ENCODE measurements at places on chromosomes 5 and 9.

- no peak for DNase-seq
Measured at GRCh38 chr9:13412331-13412730, 132.8 kb upstream of the MPDZ start.

DNA sequence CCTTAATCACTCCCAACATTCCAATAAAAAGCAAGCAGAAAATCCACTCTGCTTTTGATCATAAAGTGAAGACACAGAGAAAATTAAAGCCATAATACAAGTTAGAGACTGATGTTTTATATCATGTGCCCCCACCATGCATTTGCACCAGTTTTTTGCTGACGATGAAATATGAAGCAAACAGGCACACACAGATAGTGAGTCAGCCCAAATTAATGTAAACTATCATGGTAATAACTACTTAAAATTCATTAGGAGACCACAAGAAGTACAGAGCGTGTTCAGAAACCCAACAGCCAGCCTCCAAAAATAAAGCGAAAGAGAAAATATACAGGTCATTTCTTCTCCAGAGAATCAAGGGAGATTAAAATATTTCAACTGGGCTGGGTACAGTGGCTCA lies 46.4 kb upstream of the KDM4C start:
- DNase-seq, result no peak

DNA sequence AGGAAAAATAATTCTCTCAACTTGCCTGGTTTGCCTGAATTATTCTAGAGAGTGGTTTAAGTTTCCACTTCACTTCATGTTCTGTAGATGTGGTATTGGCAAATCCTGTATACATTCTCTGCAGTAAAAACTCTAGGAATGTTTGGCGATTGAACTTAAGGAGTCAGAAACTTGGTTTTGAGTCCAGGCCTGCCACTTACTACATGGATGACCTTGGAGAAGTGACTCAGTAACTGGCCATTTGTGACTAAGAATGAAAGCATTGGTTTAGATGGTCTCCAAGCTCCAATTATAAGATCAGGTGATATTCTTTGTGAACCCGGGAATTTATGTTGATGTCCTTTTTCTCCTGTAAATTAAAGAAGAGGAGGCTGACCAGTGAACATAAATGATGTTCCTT lies 233.8 kb downstream of the GAS1 start:
- DNase-seq, result no peak

DNA sequence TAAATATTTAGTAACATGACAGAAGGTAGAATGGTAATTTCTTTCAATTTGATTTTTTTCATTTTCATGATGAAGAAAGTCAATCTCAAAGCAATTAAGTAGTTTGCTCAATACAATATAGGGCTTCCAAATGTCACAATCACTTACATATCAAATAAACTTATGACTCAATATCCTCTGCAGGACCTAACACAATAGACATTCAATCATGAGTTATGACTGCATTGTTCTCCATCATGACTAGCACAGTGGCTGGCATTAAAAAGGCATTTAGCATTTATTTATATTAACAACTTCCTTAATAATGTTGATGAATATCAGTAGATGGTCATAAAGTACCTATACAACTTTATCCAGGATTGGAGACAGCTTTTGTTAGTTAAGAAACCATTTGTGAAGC lies 1499.6 kb downstream of the EFNA5 start:
- no peak for DNase-seq

DNA sequence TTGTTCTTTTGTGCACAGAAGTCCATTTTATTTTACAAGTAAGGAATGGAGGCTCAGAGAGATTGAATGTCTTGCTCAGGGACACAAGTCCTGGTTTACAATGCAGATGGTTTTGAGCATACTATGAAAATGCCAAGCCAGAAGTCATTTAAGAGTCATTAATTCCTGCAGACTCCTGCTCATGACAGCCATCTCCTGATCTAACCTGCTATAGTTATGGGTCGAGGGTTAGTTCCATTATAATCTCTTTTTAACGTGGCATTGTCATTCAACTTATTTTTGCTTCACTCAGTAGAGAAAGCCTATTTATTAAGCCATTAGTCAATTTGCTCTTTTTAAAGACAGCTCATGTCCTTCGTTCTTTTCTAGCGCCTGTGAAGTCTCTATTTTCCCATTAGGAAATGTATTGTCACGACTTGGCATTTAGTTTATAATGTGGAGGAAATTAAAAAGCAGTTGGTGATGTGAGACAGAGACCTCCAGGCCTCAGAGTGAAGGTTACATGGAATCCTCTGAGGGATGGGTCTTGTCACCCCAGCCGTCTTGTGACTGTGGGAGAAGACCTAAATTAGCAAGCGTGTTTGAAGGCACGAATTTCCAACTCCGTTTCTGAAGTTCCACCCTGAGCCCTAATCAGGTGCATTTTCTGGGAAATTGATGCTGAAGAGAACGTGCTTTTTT lies 84.1 kb downstream of the ACTBL2 start:
- no peak for DNase-seq

DNA sequence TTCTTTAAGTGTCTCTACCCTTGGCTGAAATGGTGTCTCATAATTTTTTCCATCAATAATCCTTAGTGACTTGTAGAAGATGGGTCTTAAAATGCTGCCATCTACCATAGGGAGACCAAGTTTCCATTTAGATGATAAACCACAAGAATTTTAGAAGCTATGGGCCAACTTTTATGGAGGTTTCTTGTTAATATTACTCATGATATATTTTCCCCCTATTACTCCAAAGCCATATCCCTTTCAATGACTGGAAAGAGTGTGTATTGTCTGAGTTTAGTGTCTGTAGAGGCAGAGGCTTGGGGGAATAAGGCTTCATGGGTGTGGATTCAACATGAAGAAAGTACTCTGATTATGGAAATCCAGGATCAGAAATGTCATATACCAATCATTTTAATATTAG lies 507.3 kb upstream of the TNC start:
- DNase-seq, result no peak

All from 8988T (cell line).